Ovary (tissue), 10 donors: ENCODE measurements at places on chromosomes 4 and X.
A peak's percentile ranks its signal among the peaks of the same experiment; 100 is the strongest.

- DNase-seq: no peak
These were observed 257.9 kb upstream of the CPEB2 start for GRCh38 chr4:14744346-14744745.

DNA sequence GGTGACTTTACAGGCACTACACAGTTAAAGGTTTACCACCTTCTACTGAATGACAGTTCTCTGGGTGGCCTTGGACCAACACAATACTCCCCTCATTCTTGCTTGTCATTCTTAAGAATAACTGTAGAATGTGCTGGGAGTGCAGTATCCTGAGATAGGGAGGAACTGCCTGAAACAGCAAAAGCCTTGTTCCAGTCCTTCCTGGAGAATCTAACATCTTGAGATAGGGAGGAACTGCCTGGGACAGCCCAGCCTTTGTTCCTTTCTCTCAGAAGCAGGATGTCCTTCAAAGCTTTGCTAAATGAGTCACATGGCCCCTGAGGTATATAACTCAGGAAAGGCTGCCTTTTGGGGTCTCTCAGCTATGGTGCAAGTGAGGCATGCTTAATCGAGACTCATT is 145.7 kb upstream of the MBNL3 start:
- no peak for DNase-seq

DNA sequence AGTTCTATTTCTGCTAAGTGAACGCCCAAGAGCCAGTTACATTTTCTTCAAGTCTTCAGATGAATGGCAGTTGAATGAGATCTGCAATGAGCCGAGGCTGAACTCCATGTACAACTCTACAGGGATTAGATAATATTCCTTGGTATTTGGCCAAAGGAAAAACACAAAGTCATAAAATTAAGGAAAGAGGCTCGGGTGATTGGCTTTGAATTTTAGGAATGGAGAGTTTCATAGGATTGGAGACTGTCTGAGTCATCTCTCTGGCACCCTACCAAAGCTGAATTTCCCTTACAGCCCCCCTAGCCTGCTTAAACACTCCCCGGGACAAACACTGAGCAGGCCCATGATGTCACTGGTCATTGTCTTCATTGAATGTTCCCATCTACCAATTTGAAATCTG is 188.0 kb upstream of the C1QTNF7 start:
- no peak for DNase-seq

DNA sequence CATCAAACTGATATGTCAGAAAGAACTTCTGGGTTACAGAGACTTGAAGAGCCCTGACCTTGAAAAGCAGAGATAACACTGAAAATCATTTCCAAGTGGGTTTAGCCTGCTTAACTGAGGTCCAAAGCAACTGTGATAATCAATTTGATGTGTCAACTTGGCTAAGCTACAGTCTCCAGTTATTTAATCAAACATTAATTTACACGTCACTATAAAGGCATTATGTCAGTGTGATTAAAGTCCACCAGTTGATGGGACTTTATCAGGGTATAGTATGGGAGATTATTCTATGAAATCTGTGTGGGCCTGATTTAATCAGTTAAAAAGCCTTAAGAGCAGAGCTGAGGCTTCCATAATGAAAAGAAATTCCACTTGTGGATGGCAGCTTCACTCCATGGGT is 69.1 kb upstream of the PRSS48 start:
- no peak for DNase-seq

- no peak for DNase-seq
These were observed 10.2 kb downstream of the BBS7 start for GRCh38 chr4:121860121-121860520.

DNA sequence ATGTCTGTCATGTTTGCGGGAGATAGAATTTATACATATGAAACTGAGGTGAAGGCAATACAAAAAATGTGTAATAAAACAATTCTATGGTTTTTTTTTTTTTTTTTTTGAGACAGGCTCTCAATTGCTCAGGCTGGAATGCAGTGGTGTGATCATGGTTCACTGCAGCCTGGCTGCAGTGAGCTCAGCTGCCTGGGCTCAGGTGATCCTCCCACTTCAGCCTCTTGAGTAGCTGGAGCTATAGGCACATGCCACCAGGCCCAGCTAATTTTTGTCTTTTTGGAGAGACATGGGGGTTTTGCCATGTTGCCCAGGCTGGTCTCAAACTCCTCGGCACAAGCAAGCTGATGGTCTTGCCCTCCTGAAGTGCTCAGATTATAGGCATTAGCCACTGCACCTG is 10.1 kb downstream of the RADX start:
- no peak for DNase-seq

- DNase-seq: no peak
These were observed 61.6 kb upstream of the MTMR8 start for GRCh38 chrX:64456828-64457227.

GRCh38 chr4:71830497-71831190 is 46.8 kb upstream of the GC start:
- DNase-seq: no peak

- DNase-seq: peak; percentile 27
These were observed 1.4 kb downstream of the MAGED1 start for GRCh38 chrX:51894697-51895336.

DNA sequence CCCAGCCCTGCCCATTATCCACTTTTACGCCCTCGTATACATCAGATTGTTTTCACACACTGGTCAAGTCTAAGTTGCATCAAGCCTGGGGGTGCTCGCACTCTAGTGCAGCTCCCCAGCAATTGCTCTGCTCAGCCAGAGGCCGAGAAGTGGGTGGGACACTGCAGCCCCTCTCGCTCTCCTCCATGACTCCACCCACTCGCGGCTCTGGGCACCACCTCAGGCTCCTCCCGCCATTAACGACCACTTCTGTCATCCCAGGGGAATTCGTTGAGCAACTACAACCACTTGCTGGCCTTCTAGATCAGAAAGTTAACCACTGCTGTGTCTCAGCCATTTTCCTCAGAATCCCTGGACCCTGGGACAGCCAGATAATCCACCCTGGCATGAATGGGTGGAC is 53.6 kb downstream of the ETNPPL start:
- no peak for DNase-seq

DNA sequence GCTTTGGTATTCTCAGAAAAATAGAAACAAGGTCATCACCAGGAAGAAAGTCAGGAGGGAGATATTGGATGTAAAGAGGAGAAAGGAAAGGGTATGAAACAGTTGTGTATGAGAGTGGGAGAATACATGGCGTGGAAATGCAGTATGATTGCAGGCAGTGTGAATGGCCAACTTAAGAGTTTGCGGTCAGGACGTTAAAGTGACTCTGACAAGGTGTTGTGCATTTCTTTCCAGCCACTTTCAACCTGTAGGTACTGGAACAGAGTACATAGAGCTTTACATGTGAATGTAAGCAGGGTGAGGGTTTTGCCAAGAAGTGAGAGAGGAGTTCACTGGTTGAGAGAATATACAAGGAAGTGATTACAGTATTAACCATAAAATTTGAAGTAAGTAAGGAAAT is 15.7 kb downstream of the ATP10D start:
- no peak for DNase-seq
